Activated T-cell treated with anti-CD3 and anti-CD28 coated beads, Interleukin-2, amount 50 U/mL, for 72 hours (primary cell): ENCODE measurements at places on chromosomes 13 and 19. TPM values are rescaled to one million over a fixed set of nuclear protein-coding genes. Genes with fewer than 3 reads are reported as not detected.

DIRAS1 gene
- 0.32 TPM for total RNA-seq

MAMSTR gene
- 0.89 TPM for total RNA-seq

RFPL4A gene
- not detected for total RNA-seq

FUT3 gene
- total RNA-seq: 3.6 TPM

RASGRP4 gene
- 11.3 TPM for total RNA-seq

DNA sequence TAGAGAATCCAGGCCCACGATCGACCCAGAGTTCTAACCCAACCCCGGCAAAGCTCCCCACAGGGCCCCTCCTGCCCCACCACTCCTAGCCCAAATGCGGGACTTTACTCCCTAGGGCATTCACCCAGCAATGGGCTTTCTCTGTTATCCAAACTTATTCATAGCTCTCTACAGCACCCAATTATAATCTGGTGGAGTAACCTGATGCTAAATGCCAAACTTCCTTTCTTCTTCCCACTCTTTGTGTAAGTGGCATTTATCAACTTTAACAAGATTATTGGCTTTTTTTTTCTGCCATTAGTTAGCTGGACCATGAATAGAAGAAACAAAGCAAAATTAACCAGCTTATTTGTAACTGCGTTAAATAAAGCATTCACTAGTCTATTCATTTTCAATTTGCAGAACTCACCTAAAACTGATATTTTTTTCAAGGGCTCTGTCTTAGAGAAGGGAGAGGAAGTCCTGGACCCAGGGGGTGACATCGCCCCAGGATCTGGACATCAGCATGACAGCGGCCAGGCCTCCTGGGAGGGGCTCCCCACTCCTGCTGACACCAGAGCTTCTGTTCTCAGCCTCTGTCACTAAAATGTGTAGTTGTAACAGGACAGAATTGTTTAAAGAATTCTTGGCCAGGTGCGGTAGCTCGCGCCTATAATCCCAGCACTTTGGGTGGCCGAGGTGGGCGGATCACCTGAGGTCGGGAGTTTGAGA lies 1.5 kb downstream of the FAM124A start:
- DNase-seq: no peak

DNA sequence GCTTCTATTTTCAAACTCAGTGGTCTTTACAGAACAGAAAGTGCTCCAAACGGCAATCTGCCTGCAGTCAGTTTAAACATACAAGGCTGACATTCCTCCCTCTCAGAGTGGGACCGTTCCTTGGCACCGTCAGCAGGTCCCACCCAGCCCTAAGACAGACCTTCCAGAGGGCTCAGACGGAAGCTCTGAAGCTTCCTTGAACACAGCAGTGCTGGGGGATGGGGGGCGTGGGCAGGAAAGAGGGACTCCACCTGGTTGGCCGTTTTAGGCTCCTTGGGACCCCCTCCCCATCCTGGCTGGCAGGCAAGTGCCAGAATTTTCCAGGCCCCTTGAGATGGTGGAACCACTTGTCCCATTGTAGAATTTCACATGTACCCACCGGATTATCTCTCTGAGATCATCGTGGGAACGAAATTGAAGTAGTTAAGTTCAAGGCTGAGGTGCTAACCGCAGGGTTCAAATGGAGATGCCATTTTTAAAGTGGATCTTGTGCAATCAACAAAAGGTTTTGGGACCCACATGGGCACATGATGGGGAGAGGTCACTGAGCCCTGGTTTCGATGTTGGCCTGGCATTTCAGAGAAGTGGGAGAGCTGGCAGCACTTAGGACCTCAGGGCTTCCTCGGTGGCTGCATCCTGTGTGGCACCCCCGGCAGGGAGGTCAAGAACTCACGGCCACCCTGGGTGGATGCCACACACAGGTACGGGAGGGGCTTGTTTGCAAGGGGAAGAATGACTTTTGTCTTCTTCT lies 46.2 kb downstream of the KLF2 start:
- no peak for DNase-seq

GRCh38 chr19:611481-611868 lies 21.8 kb downstream of the HCN2 start:
- peak; percentile 80 for DNase-seq

DNA sequence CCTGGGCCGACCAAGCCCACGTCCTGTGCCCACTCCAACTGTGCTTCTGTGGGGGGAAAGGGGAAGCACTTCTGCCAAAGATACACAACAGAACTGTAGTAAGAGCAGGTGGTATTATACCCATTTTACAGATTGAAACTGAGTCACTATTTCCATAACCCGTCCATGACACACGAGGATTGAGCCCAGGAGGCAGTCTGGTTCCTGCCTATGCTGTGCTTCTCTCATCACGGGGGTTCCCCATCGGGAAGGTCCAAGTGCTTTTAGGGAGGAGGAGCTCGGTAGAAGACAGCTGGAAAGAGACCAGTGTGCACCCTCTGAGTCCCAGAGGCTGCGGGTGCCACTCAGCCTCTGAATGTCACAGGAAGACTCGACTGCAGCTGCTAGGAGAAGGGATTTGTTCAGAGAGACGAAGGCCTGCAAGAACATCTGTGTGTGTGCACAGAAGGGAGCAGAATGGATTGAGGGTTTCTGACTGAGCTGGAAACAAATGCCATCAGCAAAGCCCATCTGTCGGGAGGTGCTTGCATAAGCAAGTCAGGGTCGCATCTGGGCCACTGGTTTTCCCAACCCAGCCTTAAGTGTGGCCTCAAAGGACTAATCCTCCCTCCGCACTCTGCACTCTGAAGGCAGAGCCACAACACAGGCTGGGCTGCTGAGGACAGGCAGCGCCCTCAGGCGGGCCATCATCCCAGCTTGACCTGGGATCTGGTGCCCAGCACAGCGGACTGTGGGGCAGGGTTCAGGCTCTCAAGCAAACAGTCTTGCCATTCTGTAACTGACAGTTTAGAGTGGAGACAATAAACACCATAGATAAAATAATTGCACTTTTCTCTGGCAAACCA lies 150.0 kb downstream of the DPF1 start:
- DNase-seq: no peak

GRCh38 chr19:55676383-55676782 lies 1.4 kb downstream of the EPN1 start:
- DNase-seq: no peak

GRCh38 chr19:4693078-4693350 lies 22.9 kb upstream of the MYDGF start:
- no peak for DNase-seq

- DNase-seq: no peak
Measured at GRCh38 chr13:27988520-27988919, at the start of gene URAD. TSS of gene URAD (minus strand) at chr13:27988693. CDS start at chr13:27988637, 56 bp downstream.

DNA sequence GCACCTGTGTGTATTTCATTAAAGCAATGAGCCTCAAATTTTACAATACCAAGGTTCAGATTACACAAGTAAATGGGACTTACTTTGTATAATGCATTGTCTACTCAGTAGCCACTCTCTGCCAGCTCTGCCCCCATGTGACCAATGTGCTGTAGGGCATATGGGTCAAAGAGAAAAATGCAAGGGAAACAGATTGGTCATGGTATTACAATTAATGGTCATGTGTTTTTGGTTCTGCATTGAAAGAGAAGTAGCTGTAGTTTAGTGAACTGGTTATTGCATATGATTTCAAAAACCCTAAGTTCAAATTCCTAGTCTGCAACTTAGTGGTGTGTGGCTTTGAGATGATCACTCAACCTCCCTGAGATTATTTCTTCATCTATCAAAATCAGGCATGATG lies 545.4 kb downstream of the SUCLA2 start:
- DNase-seq: no peak

DNA sequence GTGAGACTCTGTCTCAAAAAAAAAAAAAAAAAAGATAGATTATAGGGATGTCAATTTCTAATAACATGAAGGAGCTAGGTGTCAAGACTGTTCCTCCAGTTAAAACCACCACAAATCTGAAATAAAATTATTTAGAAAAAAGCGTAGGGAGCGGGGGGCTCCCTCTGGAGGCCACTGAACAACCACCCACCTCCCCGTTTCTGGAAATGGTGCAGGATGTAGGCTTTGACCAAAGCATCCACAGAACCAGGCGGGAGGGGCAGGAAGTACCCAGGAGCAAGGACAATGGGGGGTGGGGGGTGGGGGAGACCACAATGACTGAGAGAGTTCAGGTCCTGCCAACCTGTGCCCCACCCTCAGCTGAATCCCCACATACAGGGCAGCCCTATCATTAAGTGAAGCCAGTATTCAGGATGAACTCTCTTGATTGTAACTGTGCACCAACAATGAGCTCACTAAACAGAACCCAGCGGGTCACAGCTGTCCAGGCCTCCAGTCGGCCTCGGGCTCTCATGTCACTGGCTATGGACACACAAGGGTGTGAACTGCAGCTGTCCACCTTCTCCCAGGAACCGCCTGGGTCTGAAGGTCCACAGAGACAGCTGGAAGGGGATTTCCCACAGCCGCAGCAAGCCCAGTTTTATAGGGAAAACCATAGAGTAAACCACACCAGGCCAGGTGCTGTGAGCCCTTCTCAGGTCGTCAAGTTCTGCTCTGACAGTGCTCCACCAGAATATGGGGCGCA lies 6.6 kb downstream of the ZSCAN18 start:
- DNase-seq: no peak

GRCh38 chr19:50628146-50628545 lies 11.5 kb downstream of the SYT3 start:
- DNase-seq: no peak

DNA sequence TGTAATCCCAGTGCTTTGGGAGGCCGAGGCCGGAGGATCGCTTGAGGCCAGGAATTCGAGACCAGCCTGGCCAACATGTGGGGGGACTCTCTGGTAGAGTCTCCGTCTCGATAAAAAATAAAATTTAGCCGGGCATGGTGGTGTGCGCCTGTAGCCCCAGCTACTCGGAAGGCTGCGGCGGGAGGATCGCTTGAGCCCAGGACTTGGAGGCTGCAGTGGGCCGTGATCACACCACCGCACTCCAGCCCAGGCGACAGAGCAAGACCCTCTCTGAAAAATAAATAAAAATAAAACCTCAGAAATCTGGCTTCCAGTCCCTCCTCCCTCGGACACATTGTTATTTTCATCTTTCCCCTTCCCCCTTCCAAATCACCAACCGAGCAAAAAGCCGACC lies 332 bp downstream of the IRGQ start:
- DNase-seq: peak; percentile 39

DNA sequence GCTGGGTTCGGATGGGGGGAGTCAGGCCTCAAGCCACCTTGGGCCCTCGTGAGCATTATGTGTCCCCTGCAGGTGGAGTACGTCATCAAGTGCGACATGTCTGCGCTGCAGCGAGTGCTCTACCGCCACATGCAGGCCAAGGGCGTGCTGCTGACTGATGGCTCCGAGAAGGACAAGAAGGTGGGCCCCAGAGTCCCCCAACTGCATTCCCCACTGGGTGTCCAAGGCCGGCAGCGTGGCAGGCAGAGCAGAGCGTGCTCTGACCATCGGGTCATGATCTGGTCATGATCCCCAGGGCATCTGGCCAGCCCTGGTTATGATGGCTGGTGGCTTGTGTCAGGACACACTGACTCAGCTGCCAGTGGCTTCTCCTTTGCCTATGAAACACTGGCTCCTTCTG lies 63.4 kb downstream of the SMARCA4 start:
- no peak for DNase-seq

- DNase-seq: no peak
Measured at GRCh38 chr19:12949363-12950283, 4.0 kb downstream of the RAD23A start.
